GM12892 (cell line): ENCODE measurements at places on chromosomes 7 and 10.

GRCh38 chr7:77269360-77270093 is 69.9 kb upstream of the FGL2 start:
- DNase-seq: peak; percentile 23

- no peak for DNase-seq
These were observed 88.1 kb downstream of the SEPTIN14 start for GRCh38 chr7:55774327-55775050.

DNA sequence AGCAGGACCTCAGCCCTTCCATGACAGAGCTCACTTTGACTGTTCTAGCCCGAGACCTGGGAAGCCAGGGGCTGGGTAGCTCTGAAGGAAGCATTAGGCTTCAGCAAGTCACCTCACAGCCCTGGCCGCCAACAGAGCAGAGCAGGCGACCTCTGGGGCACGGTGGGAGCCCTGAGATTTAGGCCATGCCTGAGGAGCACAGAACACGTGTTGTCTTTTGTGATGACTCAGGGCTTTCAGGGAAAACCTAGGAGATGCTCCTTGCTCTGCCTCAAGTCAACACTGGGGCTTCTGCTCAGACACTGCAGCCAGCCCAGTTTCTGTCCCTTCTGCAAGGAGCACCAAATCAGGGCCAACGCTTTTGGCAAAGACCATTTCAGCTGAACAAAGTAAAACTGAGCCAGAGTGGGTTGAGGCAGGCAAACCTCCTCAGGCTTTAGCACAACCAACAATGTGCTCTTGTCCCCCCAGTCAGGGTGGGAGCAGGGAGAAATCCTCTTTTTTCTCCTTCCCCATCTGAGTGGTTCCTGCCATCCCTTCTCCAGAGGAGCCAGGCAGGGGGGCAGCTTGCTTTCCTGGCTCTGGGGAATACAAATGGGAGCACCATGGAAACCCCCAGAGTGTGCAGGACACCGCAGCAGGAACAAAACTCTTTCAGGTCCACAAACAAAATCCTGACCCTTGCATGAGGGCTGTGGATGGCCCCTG is 14.4 kb downstream of the CAMK2G start:
- DNase-seq: no peak

- no peak for DNase-seq
These were observed 1.2 kb upstream of the LRMDA start for GRCh38 chr10:75430000-75430763.

DNA sequence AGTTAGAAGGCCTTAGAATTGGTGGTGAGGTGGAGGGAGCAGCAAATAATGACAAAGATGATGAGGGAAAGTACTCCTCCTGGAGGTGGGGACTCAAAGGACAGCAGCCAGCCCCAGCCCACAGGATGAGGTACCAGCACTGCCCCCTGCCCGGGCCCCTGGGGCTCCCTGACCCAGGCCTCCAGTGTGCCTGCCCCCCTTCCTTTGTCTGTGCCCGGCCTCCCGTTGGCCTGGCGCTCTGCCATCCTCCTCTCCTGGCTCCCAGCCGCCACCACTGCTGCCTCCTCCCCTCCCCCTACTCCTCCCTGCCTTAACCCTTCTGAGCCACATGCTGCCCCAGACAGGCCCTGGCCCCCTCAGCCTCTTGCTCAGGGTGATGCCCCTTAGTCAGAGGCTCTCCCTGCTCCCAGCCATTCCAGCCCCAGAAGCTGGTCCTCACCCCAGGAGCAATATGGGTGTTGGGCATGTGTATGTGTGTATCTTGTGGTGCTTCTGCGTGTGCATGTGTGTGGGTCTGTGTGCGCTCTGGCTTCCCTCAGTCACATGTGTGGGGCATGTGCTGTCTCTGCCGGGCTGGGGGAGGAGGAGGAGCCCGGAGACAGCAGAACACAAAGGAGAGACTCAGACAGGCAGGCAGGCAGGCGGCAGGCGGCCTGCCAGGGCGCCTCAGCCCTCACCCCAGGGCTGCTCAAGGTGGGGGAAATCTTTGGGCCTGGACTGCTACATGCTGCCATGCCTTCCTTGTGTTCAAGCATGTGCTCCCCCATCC is 2.6 kb downstream of the LDB1 start:
- DNase-seq: no peak

- no peak for DNase-seq
These were observed 337.6 kb upstream of the NPSR1 start for GRCh38 chr7:34320412-34320811.

DNA sequence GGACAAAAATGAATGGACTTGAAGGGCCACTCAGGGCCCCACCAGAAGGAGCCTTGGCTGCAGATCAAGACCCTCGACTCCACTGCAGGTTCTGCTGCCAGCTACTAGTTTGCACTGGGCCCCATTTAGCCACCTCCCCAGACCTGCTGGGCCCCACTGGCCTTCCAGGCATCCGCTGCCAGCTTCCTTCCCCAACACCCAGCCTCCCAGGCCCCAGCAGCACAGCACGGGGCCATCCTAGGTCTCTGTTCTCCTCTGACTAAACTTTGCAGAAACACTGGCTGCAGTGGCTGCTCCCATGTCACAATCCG is 277.4 kb upstream of the KLF14 start:
- no peak for DNase-seq

DNA sequence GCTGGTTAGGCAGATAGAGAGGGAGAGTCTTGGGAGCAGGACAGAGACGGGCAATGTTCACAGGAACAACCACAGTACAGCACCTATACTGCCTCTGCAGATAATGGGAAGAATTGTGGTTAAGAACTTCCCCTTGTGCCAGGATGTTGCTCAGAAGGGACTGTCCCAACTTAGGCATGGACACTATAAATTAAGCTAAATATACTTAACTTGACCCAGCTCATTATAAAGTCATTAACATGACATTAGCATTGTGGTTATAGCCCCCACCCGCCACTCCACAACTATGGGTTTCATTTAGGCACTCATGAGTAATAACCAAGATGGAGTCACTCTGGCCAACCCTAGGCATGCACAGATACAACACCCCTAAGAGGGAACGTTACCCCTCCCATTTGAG is 310.9 kb upstream of the NRG3 start:
- DNase-seq: no peak

DNA sequence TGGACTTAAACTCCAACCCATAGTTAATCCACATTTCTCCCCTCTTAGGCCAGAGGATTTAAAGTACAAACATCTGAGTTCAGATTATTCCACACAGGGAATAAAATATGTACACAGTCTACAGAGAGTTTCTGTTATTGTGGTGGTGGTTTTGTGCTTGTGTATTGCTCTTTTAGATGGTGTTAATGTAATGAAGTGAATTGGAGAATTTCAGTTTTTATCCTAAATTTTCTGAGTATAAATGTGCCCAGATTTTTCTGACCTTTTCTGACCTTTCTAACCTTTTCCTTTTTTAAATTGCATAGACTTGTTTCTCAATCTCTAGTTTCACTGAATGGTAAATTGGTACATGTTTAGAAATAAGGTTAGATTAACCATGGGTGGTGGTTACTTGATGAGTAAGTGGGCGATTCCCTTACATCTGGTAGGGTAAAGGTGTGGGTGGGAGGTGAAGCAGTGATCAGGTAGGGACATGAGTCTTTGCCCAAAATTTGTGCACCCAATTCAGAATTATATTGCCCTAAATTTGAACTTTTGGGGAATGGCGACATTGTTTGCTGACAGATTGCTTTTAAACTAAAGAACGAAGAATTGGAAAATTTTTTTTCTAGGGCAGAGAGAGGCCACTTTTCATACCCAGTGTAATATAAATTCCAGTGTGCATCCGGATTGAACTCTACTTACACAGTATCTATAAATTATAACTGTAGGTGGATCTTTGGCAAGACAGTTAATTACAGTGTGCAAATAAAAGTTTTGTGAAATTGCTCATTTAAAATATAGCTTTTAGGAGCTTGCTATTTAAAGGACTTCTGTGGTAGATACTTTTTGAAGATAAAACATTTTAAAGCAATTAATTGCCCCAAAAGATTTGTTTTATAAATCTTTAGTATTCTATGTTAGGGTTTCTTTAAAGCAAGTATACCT is 62.2 kb downstream of the ST7 start:
- DNase-seq: no peak

GRCh38 chr10:29332061-29332760 is 43.3 kb downstream of the LYZL1 start:
- DNase-seq: no peak

DNA sequence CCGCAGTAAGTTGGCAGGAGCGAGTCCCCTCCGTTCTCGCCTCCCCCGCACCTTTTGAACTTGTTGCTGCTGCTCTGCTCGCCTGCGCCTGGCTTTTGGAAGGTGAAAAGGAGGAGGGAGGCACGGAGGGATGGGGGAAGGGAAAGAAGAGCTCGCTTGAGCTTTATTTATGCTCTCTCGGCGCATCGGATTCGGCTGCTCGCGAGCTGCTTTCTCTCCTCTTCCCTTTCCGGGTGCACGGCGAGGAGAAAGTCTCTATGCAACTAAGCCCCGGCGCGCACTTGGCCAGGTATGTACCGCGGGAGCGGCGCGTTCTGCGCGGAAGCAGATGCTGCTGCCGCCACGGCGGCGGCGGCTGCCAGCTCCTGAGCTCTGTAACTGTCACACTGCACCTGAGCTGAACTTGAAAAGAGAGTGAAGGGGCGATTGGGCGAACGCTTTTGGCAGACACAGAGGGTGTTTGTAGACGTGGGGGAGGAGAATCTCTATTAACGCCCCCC is 551 bp downstream of the KCND2 start:
- peak; percentile 31 for DNase-seq

DNA sequence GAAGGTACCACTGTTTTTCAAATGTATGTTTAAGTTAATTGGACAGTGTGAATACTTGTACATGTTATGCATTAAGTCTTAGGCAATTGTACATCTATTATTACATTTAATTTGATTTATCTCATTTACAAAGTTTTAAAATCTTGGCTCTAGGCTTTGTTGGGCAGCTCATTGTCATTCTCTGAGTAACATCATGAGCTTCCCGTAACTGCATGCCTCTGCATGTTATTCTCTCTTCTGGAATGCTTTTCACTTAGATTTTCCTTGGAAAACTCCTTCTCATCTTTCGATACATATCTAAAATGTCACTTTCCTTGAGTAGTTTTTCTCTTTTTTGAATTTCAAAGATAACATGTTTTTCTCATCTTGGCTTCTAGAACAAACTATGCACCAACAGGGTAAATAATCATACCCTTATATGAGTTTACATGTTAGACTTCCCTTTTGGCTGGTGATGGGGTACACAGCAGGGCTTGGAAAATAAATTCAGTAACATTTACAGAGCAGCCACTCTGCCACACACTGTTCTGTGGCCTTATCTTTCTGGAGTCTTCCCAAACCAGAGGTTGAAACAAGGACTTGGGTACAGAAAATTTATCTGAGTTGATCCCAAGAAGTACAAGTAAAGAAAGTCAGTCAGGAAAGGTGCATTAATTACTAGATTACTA is 42.2 kb upstream of the A1CF start:
- DNase-seq: no peak

- DNase-seq: no peak
These were observed 19.5 kb upstream of the PPP1R3C start for GRCh38 chr10:91652364-91652763.

DNA sequence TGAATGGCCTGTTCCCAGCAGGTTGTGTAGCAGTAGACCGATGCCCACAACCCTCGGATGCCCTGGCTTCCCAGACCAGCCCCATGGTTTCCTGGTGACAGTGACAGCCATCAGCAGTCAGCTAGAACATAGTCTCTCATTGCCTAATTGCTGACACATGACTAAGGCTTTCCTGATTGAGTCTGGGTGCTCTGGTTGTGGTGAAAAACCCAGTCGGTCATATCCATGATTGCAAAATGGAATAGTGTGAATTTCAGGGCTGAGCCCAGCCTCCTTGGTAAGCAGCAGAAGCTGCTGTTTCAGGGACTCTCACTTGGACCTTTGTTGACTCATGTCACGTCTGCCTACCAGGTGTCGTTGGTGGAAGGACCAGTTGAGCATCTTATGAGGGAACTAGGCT is 36.6 kb downstream of the POR start:
- DNase-seq: no peak
